Mesenteric fat pad (tissue), 1 donor: ENCODE measurements at places on chromosomes 4 and X.

DNA sequence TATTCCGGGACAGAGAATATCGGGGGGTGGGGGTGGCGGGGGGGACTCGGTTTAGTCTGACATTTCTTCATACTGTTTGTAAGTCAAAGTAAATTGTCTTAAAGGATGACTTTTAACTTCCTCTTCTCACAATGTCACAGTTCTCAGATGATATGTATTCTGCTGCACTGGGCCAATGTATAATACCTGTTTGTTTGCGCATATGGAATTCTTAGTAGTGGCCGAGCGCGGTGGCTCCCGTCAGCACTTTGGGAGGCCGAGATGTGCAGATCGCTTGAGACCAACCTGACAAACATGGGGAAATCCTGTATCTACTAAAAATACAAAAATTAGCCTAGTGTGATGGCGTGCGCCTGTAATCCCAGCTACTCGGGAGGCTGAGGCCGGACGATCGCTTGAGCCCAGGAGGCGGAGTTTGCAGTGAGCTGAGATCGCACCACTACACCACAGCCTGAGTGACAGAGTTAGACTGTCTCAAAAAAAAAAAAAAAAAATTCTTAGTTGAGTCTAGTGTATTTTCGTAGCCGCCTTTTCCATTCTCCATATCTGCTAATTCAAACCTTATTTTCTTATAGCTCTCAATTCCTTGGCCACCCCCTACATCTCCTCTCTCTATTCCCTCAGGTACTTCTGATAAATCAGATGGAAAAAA lies 851 bp downstream of the POLR2B start:
- no peak for DNase-seq

DNA sequence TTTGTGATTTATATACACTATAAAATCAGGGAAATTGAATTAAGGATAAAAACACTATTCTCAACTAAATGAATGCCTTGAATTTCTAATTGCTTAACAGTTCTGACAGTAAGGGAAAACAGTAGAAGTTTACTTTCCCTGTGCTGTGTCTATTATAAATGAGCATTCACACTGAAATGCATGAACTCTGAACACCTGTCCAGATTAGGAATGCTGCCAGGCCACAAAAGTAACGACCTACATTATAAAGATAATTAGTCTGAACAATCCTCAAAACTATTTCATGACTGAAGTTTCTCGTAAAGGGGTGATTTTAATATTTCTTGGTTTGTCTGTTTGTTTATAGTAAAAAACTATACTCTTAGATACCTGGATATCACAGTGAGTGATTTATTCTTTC lies 2.0 kb downstream of the NDST3 start:
- DNase-seq: no peak

DNA sequence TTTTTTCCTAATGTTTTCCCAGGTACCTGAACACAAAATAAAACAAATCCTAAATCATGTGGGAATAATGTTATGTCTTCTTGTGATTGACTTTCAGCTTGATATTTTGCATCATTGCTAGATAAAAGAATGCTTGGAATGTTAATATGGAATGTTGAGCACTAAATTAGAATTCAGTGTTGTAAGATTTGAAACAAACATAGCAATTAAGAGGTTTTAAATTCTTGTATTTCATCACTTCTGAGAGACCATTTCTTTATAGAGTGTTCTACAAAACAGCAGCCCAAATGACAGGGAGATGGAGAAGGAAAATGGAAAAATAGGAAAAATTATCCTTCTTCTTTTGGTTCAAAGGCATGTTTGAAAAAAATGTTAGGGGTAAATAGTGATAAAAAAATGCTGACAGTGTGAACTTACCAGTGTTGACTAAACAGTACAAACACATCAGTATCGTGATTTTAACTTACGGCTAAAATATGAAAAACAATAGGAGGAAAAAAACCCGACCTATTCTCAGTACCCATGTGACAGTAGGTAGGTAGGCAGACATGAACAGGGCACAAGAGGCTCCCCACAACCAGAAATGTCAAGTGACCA lies 102.6 kb upstream of the PDE5A start:
- no peak for DNase-seq

DNA sequence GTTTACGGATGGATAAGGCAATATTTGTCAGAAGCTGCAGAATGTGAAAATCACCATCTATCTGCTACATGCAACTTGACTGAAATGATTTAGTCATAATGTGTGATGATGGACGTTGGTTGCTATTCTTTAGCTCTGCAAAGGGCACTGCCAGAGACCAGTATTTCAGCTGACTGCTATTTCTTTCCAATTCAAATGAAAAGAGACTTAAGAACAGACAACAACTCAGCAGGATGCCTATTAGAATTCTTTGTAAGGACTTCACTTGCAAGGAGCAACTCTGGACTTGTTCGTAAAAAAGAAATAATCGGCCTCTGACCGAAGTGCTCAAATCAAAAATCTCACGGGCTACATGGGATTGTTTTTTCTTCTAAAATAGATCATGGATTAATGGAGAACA lies 262.7 kb downstream of the DHX15 start:
- no peak for DNase-seq

DNA sequence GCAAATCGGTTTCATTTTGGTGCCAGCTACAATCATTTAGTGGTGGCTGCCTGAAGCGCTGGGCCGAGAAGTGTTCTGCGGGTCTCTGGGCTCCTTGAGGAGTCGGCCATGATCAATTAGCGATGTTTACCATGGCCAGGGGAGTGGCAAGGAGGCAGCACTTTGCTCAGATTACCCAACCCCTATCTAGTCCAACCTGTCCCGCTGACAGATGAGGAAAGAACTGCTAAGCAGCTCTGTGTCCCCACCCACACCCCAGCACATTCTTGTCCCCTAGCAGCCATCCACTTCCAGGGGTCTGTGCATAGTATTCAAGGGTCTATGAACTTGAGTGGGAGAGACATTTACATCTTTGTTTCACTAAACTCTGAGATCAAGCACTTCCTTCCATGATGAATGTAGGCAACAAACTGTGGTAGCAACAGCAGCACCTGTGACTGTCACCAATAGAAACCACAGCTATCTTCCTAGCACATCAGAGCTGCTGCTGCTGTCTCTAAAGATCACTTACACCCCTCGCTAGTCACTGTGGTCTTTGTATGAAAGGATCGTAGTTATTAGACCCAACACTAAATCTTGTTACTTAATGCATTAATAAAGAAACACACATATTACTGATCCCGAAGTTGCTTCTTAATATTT lies 331.6 kb downstream of the BCOR start:
- no peak for DNase-seq

DNA sequence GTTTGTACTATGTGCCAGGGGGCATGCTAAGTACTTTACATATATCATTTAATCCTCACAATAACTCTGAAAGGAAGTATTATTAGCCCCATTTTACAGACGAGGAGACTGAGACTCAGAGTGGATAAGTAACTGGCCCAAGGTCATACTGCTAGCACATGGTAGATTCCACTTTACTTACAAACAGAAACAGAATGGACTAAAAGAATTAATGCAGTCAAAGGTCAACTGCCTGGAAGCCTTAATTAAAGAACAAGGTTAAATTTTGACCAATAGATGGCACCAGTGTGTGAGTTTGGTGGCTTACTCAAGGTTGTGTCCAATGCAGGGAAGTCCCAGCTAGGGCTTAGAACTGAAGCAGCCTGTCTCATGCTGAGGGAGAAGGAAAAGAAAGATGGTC lies 4.7 kb downstream of the RIPPLY1 start:
- DNase-seq: no peak

GRCh38 chr4:77235289-77235854 lies 78.4 kb downstream of the CCNG2 start:
- no peak for DNase-seq

DNA sequence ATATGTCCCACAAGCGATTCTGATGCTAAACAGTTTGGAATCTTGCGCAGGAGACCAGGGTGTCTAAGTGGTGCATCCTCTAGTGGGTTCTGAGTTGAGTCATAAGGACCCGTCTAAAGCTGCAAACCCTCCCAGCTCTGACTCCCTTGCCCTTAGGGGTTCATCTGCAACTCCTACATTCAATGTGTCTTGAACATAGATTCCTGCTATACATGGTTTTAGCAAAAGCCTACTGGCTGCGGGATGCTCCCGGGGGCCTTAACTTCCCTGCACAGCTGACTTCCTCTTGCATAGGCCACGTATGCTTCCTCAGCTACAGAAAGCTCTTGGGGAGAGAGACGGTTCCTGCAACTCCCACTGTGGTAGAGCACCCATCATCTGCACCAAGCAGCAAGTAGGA lies 236.7 kb downstream of the EVC2 start:
- no peak for DNase-seq

DNA sequence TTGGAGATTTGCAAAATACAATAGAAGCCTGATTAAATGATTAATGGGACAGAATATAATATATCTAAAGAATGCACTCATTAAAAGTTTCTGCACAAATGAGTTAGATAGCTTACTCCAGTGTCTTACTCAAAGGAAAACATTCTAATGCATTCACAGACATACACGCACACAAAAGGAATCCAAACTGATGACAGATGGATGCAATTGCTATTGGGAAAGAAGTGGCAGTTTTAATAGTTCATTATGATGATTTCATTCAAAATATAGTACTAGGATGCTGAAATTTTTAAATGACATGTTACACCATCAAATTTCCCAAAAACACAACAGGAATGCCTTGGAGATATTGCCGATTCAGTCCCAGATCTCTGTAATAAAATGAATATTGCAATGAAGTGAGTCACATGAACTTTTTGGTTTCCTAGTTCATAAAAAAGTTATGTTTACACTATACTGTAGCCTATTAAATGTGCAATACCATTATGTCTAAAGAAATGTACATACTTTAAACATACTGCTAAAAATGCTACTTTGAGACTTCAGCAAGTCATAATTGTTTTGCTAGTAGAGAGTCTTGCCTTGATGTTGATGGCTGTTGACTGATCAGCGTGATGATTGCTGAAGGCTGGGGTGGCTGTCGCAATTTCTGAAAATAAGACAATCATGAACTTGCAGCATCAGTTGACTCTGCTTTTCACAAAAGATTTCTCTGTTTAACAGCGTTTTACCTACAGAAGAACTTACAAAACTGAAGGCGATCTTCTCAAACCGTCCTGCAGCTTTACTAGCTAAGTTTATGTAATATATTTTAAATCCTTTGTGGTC lies 45.6 kb downstream of the BBS12 start:
- DNase-seq: no peak

DNA sequence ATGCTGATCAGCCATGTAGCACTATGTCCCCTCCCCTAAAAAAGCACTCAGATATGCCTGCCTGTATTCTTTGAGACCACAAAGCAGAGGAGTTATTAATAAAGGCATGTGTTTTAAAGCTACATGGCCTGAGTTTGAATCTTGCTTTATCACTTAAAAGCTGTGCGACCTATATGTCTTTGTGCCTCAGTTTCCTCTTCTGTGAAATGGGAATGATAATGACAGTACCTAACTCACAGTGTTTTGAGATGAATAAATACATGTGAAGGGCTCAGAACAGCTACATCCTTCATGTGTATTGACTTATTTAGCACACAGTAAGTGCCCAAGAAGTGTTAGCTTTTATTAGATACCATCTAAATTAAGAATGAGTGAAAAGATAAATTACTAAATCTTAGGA lies 180.0 kb downstream of the WDFY3 start:
- DNase-seq: no peak

DNA sequence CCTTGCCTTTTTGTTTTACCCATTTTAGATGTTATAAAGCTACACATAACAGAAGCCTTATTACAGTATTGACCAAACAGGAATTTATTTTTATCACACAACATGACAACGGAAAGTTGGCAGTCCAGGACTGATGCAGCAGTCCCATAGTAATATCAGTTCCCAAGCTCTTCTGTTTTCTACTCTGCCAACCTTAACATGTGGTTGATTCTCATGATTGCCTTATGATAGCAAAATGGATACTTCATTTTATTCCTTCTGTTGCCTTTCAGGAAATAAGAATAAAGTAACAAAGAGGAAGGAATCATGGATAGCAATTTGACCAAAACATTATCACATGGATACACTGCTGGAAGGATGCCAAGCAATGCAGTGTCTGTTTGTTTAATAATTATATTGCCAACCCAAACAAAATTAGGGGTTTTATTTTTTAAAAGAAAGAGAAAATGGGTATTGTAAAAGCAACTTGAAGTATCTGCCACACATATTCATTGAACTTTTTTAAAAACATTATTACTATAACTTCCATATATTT lies 275.7 kb downstream of the STPG2 start:
- DNase-seq: no peak

DNA sequence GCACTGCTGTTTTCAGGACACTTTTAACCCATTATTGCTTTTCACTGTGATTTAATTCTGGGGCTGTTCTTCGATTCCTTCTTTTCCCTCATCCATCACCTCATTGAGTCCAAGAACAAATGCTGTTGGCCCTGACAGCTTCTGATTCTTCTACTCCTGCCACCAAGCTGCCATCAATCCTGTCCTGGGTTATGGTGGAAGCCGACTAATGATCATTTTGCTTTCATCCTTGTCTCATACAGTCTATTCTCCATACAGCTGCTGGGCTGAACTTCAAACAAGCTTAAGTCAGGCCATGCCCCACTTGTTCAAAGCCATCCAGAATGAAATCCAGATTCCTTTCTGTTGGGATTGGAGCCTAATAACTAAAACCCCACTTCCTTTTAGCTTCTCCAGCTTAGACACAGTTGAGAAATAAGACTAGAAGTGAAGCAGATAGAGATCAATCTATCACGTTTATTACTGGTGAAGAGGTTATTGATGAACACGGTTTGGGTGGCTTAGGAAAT lies 161.9 kb downstream of the STK32B start:
- no peak for DNase-seq

- no peak for DNase-seq
Measured at GRCh38 chrX:105114554-105115130, 105.9 kb downstream of the TEX13A start.

DNA sequence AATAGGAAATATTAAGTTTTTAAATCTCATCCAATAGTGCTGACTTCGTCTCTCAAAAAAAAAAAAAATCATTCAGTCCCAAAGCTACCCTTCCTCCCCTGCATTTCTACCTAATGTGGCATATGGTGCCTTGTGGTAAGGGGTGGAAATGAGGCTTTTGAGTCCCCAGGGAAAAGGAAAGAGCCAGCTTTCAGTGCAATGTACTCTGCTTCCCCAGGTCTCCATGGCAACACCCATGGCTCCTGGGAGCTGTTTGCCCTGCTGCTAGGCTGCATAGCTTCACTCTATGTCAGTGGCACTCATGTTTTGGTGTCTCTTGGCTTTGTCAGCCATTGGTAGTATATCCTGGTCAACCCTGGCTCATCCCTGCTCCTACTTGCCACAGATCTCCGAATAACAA lies 175.9 kb downstream of the SLC39A8 start:
- no peak for DNase-seq

- no peak for DNase-seq
Measured at GRCh38 chrX:88439935-88440334, 307.1 kb upstream of the CPXCR1 start.

GRCh38 chr4:32931475-32931874 lies 2211.3 kb downstream of the PCDH7 start:
- DNase-seq: no peak
